ENCODE measurements at places on chromosomes 2 and 18.

DNA sequence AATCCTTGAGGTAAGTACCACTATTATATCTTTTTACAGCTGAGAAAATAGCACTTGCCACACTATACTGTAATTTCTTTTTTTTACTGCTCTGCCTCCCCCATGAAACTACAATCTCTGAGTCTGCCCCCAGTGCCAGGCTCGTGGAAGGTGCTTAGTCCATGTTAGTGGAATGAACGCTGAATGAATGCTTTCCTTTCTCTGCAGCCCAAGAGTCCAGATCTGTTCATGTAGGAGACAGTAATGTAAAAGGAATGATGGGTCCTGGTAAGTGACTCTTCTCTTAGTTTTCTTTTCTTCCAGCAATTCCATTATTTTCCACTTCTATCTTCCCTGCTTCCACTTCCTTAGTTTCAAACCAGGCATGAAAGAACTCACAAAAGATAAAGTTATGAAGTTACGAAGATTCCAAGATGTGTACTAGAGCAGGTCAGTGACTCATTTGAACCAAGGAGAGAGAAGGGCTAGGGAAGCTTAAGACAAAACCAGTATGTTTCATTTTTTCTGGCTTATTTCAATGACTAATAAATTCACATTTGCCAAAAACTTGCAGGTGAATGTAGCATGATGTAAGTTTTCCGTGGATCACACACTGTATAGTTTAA, 46.0 kb downstream of the ARHGEF33 start:
- DNase-seq: no peak

GRCh38 chr18:74834424-74835309, 237.0 kb downstream of the ZNF407 start:
- DNase-seq: no peak

GRCh38 chr2:197847651-197848401, 43.4 kb downstream of the PLCL1 start:
- DNase-seq: no peak

DNA sequence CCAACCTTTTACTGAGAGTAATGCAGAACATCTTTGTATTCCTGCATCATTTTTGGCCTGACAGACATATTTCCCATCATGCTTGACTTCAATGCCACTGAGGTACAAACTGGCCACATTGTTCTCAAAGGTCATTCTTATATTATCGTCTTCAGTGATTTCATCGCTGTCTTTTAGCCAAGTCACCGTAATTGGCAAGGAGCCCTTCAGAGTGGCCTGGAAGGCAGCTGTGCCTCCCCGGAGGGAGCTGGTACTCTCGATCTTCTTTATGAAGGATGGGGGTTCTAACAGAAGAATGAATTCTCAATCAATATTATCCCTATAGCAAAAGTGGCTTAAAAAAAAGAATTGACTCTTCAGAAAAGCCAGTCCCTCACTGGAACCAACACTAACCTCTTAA, 75.9 kb downstream of the TTN start:
- no peak for DNase-seq

GRCh38 chr2:47509250-47509649, 106.3 kb downstream of the MSH2 start:
- DNase-seq: no peak

GRCh38 chr18:22999212-22999611, 66.1 kb downstream of the RBBP8 start:
- DNase-seq: no peak

- no peak for DNase-seq
Observed at GRCh38 chr2:29052807-29053206, 21.5 kb downstream of the PCARE start.

GRCh38 chr2:220293966-220294365, 666.5 kb downstream of the SLC4A3 start:
- no peak for DNase-seq

- no peak for DNase-seq
Observed at GRCh38 chr2:191421950-191422349, 176.7 kb downstream of the MYO1B start.

Data from activated T-cell treated with anti-CD3 and anti-CD28 coated beads, Interleukin-2, amount 50 U/mL, for 24 hours (primary cell).